ENCODE measurements at places on chromosomes 3 and 15.

DNA sequence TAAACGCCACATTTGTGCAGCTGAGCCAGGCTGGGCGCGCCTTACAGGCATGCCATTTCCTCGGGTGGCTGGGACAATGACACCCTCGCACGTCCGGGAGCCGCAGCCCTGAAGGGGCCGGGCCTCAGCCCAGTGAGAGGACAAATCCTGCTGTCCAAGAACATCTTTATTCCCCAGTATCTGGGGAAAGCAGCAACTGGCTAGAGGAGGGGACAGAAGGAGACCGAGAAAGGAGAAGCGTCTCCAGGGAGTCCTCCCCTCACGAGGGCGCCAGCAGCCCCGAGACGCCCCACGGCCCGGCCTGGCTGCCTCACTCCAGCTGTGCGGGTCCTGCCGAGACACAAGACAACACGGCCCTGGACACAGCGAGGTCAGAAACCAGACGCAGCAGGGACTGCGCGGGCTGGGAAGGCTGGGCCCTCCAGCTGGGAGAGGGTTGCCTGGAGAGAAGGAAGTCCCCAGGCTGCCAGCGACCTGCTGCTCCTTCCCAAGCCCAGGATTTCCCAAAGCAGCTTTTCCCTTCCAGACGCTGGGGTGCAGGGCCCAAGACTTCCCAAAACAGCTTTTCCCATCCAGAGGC lies 130.2 kb downstream of the CHSY1 start:
- peak; percentile 30 for DNase-seq

DNA sequence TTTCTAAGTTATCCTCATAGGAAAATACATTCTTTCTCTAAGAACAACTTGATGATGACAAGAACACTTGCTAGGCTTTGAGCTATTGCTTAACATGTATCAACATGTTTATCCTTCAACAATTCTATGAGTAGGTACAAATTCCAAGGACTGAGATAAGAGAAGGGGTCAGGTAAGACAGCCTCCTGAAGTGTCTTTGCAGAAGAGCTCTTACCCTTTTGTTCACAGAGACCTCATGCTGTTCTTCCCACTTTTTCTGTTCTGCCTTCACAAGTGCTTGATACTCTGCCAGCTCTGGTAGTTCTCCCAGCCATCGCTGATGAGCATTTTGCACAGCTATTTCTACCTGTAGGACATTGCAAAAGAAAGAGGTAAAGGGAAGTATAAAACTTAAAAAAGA lies 50.9 kb downstream of the CEP152 start:
- no peak for DNase-seq

DNA sequence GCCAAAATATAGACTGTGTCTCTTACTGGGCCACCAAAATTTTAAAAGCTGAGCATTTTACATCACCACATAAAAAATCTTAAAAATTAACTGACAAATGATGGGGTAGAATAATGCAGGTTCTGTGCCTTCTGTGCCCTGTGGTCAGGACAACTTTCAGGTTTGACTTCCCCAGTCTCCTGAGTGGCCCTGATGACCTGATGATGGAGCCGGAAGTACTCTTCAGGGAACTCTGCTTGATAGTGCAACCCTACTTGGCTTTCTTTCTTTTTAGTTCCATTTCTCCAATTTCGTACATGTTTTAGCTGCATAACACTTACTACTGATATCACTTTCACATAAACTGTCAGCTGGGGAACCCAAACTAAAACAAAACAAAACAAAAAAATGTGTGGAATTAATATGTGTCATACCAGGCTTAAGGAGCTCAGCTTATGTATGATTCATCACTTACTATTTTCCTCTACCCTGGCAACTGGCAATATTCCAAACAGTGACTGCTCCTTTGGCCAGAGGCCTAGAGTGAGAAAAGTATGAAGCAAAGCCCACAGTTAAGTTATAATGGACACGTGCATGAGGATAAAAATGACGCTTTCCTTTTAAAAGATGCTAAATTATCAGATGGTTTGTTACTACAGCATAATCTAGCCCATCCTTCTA lies 194.3 kb downstream of the BCHE start:
- no peak for DNase-seq

GRCh38 chr3:49122451-49122850 lies 1.8 kb upstream of the USP19 start:
- DNase-seq: no peak

GRCh38 chr15:76321171-76321570 lies 9.9 kb upstream of the ETFA start:
- DNase-seq: no peak

- DNase-seq: no peak
These were observed 17.6 kb downstream of the EXOSC7 start for GRCh38 chr3:44993471-44994205.

DNA sequence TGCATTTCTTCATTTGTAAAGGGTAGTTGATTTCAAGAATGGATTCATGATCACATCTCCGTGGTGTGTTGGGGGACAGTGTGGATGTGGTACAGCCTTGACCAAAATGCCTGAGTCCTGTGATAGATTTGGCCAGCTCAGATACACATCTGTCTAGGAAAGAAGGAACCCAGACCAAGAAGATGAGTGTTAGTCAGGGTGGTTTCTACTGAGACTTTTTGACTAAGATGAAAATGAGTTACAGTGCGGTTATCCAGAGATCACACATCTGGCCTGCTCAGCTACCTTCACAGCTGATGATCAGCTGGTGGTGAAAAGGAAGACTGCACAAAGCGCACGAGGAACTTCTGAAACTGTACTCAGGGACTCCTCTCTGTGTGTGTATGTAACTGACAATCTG lies 68.0 kb downstream of the FNDC3B start:
- peak; percentile 40 for DNase-seq

DNA sequence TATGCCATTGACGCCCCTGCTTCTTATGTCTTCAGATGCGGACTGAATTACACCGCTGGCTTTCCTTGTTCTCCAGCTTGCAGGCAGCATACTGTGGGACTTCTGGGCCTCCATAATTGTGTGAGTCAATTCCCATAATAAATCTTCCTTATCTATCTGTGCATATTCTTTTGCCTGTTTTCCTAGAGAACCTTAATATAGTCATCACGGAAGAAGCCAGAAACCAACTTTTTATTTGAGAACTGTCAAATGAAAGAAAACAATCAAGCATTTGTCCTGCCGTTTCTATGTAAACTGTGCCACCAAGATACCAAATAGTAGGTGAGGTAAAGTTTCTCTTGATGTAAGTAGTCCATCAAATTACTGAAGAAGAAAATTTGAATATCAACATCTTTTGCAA lies 51.8 kb upstream of the B3GALNT1 start:
- DNase-seq: no peak

DNA sequence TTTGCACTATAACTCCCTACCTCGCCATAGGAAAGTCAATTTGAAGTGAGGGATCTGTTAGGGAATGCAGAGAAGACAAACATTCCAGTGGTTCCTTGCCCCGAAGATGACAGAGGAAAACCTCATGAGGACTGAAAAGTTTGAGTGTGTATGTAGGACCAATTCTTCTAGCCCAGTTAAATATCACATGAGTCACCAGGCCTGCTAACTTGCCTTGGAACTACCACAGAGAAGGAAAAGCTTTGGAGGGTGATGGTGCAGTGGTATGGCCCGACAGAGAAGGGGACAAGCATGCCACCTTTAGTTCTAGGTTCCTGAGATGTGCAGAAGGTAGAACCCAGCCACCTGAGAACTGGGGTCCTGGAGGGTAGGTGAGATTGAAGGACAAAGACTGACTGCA lies 2.6 kb upstream of the UPK1B start:
- DNase-seq: no peak

Measured in stimulated activated CD4-positive, alpha-beta T cell treated with anti-CD3 and anti-CD28 coated beads, Interleukin-2, amount 100 ng/mL, for 48 hours (primary cell).